Astrocyte of the cerebellum (primary cell): ENCODE measurements at places on chromosomes 1 and 21.

DNA sequence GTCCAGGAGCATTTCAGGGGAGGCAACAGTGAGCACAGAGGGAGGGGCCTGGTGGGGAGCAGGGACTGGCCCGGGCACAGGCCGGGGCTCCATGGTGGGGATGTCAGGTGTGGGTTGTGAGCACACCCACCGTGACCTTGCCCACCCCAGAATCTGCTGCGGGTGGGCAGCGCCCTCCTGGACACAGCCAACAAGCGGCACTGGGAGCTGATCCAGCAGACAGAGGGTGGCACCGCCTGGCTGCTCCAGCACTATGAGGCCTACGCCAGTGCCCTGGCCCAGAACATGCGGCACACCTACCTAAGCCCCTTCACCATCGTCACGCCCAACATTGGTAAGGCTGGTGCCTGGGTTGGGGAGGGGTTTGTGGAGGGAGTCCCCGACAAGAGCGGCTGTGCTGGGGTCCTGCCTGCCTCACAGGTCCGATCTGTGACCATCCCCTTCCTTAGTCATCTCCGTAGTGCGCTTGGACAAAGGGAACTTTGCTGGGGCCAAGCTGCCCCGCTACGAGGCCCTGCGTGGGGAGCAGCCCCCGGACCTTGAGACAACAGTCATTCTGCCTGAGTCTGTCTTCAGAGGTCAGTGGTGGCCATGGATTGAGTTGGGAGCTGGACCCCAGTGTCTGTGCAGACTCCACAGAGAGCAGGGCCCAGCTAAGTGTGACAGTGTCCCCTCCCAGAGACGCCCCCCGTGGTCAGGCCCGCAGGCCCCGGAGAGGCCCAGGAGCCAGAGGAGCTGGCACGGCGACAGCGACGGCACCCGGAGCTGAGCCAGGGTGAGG lies 14.3 kb downstream of the PSRC1 start:
- no peak for DNase-seq

GRCh38 chr1:113283914-113284313 lies 106.4 kb upstream of the MAGI3 start:
- no peak for DNase-seq

DNA sequence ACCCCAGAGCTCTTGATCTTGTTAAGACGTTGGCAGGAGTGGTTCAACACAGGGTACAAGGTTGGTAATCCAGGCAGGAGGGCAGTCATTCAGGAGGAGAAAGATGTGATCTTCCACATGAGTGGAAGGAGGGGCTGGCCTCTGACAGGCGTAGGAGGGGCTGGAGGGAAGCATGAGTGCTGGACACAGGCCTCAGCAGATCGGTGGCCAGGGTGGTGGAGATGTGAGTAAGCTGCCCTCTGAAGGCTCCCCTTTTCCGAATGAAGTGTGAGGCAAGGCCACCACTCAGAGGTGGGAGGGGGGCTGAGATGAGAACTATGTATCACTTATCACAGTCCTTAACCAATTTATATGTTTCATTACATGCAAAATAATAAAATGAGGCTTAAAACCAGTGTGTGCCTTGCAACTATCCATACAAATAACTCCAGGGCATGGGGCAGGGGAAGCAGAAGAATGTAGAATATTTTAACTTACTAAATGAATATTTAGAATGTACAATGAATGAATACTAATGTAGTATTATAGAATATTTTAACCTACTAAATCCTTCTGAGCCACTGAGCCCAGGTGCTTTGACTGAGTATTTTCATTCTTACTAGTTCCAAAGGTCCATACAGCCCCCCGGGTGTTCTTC lies 103.5 kb upstream of the TLR5 start:
- DNase-seq = no peak

- no peak for DNase-seq
Measured at GRCh38 chr1:45243476-45244343, 37.3 kb upstream of the ZSWIM5 start.
